Smooth muscle cell of the umbilical artery (primary cell): ENCODE measurements at places on chromosomes 1 and 21. TPM values are rescaled to one million over a fixed set of nuclear protein-coding genes. Genes with fewer than 3 reads are reported as not detected.

Gene MPZ
- total RNA-seq, result 0.88 and 0.89 TPM in 2 replicates

Gene IL23R
- not detected in 2 replicates for total RNA-seq

Gene SLC1A7
- not detected in 2 replicates for total RNA-seq

Gene VWA5B1
- not detected in 2 replicates for total RNA-seq

Gene MCOLN2
- total RNA-seq, result 0.30 and 1.9 TPM in 2 replicates

Gene MSH4
- 0.46 and 0.59 TPM in 2 replicates for total RNA-seq

Gene GLIS1
- 0.37 and 2.7 TPM in 2 replicates for total RNA-seq

Gene ARL8A
- total RNA-seq, result 28.5 and 30.3 TPM in 2 replicates

Gene IL20
- total RNA-seq, result not detected in 2 replicates

Gene GPR25
- total RNA-seq, result not detected in 2 replicates
